SJCRH30 (cell line): ENCODE measurements at places on chromosomes 12 and 14.

DNA sequence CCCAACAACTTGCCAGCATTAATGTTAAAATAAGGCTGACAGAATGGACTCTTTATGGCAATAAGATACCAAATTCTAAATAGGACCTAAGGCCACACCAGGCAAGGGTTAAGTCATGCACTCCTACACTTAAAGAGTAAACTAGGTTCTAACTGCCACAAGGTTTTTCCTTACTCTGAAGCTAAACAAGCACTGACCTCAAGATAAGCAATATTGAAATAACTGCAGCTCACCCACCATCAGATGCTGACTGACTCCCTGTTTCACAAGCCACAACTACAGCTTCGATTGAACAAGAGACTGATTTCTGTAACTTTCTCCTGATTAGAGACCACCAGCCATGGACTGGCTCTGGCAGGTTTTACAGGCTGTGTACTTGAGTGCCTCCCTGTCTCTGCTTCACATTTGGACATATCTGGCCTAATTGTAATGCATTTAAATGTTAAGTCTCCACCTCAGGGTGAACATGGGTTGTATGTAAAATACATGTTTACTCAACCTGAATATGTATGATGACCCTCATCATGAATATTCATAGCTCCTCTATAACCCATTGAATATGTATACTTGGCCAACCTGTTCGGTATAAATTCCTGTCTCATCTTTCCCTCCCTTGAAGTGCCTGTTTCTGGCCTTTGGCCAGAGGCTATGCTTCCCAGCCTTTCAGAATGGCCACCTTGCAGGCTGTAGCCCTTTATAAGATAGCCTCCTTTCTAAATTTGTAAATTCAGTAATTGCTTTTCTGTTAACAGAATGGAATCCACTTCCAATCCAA lies 70.5 kb upstream of the DAAM1 start:
- no peak for DNase-seq

DNA sequence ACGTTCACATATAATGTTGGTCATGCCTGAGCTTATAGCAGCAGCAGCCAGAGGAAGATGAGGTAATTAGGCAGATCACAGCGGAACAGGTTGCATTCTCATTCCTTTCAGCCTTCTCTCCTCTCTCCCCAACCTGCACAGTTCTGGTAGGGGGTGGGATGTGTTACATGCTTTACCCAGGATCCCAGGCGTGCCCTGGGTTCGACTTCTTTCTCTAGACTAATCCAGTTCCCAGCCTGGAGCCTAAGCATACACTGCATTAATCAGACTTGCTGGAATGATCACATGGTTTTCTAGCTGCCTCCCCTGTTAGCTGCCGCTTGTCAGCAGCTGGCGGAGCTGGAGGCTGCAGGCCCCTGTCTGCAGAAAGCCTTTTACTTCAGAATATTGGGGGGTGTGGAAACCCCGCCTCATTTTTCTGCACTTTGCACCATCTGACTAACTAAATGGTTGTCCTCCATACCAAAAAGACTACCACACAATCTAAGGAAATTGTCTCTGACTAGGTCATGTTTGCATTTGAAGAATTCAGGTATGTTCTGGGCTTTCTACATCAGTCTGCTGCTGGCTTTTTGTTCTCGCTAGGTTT lies 46.0 kb upstream of the EVL start:
- peak; percentile 49 for DNase-seq

- DNase-seq = no peak
Measured at GRCh38 chr12:42873401-42873800, 283.9 kb upstream of the PRICKLE1 start.

GRCh38 chr12:122981587-122982476 lies 1.4 kb downstream of the ARL6IP4 start:
- DNase-seq = no peak
